ENCODE measurements at places on chromosomes 3 and 15.

DNA sequence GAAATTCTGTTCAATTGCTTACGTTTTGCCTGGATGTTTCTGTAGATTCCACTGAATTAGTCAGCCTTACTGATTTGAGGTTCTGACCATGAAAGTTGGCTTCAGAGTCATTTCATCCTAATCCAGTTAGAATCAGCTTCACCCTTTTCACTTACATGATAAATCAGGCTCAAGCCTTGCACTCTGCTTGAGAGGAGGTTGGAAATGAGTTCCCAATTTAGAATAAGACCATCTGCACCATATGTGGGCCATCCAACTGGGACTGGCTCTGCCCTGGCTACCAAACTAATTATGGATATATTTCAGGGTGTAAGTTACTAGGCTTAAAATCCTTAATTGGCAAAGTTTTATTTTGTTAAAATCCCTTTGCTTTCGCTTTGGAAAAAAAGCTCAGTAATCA is 255.7 kb downstream of the CHL1 start:
- no peak for DNase-seq

DNA sequence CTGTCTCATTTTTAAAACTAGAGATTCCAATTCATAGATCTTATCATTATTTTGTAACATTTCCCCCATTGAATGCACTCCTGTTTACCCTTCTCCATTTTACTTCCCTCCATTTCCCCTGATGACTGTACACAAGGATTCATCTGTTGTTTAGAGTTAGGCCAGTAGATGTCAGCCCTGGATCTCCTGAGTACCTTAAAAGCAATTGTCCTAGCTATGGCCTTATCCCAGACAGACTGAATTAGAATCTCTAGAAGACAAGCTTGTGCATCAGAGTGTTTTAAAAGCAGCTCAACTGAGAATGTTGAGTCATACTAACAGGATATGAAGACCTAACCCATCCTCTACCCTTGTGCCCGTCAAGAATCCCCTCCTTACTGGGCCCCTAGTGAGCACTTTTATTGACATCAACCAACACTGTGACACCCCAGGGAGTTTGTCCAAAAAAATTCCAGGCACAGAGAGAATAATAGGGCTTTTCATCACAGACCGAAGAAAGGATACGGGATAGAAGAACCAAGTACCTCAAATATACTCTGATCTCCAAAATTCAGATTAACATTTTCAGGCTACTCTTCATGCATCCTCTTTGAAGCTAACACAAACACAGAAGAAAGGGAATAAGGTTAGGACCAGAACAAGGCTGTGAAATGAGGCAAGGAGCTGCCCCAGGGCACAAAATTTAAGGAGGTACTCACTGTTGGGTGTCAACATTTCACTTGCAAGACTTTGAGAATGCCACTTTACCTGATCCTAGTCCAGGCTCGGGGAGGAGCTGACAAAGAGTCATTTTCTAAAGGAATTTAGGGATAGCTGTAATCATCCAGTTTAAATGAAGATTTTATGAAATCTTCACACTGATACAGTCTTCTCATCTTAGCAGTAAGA is 17.1 kb downstream of the ZBED2 start:
- no peak for DNase-seq

DNA sequence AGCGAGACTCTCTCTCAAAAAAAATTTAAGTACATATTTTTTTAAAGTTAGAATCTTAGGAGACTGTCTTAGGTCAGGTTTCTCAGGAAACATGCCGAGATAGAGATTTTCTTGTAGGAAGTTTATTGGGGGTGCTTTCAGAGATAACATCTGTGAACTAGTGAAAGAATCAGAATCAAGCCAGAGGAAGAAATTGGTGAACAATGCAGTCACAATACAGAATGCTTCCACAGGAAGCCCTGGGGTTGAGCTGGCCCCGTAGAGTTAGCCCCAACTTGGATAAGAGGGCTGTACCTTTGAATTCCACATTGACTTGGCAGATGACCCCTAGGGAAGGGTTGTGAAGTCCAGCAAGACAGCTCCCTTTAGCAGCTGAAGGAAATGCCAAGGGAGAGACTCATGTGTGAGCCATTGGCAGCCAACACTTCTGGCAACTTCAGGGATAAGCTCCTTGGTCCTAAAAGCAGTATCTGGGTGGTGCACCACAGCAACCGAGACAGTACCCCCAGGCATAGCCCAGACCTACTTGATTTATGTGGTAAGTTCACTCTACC is 7.1 kb upstream of the PLCB2 start:
- DNase-seq: no peak

GRCh38 chr15:32831485-32831884 is 113.7 kb downstream of the GREM1 start:
- DNase-seq: no peak

DNA sequence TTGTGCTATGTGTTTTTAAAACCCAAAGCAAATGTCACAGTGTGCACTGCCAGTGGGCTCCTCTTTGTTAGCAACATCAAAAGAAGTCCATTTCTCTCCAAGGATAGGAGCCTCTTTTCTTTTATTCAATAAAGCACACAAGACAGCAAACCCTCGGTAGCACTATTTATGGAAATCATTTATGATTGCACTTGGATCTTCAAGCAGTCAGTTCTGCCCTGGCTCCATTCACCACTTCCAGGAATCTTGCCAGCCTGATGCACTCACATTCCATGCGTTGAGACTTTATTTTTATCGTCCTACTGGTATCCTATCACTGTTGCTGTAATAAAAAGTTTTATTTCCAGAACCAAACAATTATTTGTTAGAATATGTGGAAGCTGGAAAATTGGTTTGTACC is 412.1 kb downstream of the TBL1XR1 start:
- DNase-seq: no peak

- DNase-seq: no peak
Measured at GRCh38 chr15:80730926-80731325, 35.8 kb downstream of the ABHD17C start.

DNA sequence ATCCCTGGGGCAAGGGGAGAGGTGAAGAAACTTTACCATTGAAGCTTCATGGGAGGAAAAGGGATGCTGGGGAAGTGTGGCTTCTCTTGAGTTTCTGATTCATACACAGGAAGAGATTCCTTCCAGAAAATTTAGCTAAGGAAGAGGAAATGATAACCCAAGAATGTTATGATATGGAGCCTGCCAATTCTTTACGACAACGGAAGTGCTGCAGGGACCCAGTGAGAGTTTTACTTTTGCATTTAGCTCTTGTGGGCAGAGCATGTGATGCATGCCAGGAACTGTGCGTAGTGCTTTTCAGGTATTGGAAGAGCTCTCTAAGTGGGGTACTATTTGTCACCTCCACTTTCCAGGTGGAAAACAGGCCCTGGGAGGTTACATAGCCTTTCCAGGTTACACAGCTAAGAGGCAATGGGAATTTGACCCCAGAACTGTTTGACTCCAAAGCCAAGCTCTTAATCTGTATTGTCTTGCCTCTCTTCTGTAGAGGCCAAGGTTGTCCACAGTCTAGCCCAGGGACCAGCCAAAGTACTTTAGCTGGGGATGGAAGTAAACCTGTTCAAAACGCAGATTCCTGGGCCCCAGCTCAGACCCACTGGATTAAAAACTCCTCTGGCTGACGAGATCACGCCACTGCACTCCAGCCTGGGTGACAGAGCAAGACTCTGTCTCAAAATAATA is 23.0 kb downstream of the CMTM7 start:
- no peak for DNase-seq

DNA sequence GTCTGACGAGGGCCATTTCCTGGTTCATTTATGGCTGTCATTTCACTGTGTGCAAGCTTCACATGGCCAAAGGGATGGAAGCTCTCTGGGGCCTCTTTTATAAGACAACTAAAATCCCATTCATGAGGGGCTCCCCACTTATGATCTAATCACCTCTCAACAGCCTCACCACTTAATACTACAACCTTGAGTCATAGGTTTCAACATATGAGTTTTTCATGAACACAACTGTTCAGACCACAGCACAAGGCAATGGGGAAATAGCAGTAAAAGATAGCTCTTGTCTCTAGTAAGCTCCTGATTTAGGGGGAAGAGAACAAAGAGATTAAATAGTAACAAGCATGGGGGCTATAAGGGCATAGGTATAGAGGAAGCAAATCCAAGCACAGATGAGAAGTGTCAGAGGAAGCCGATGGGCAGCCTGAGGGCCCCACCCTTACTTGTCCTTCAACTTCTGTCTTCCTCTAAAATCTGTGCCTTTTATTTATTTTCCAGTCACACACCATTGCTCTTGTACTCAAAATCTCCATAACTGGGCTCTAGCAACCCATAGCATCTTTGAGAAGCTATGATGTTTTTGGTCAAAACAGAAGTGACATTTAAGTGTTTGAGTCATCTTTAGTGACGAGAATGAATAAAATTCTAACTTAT is 329.1 kb downstream of the UNC13C start:
- no peak for DNase-seq
